Stimulated activated CD8-positive, alpha-beta memory T cell treated with anti-CD3 and anti-CD28 coated beads, Interleukin-7, amount 100 ng/mL, for 1 hour (primary cell): ENCODE measurements at places on chromosomes 5 and 9.

- DNase-seq: no peak
Measured at GRCh38 chr5:160556846-160557245, 135.2 kb downstream of the PTTG1 start.

- no peak for DNase-seq
Measured at GRCh38 chr9:76615177-76615603, 149.0 kb upstream of the PCA3 start.

DNA sequence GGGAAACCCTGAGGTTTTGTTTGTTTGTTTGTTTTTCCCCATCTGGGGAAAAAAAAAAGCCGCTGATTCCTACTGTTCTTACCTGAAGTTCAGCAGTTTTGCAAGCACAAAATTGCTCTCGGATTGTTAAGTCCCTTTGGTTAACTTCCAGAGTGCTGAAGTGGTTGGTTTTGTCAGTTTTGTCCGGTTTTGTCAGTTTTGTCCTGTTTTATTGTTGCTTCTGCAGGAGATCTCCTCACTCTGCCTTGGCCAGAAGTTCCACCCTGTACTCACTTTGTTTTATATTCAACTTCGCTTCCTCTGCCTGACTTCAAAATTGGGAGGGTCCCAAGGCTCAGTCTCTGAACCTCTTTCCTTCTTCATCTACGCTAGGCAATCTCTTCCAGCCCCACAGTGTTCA is 14.4 kb downstream of the ZNF346 start:
- DNase-seq: no peak

GRCh38 chr5:92703976-92704375 is 877.0 kb downstream of the NR2F1-AS1 start:
- no peak for DNase-seq

- DNase-seq: no peak
Measured at GRCh38 chr5:131303537-131303936, 39.7 kb downstream of the CDC42SE2 start.

DNA sequence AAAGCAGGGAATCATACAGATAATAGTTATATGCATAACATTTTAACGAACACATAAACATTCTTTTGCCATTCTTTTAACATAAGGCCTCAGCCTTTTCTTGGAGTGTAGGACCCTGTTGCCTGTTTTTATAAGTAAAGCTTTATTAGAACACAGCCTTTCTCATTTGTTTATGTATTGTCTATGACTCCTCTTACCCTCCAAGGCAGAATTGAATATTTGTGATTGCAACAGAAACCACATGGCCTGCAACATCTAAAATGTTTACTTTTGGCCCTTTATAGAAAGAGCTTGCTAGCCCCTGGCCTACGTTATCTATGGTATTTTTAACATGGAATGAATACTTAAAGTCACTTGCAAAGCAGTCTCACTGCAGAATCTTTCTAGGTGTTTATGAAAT is 2.6 kb downstream of the SLC31A1 start:
- DNase-seq: no peak

DNA sequence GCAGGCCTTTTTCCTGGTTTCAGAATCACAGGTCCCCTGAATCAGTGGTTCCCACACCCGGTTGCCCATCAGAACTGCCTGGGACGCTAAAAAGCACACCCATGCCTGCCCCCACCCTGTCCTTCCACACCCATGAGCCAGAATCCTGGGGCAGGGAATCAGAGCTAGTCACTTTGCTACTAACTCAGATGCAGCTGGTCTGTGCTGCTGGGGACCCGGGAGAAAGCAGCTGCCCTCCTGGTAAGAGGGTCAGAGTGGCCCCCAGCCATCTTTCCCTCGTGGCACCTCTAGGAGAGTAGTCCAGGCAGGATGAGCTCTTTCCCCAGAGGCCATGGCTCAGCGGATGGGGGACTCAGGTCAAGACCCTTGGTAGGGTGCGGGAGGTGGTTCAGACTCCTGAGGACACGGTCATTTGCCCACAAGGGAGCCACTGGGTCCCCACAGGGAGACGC is 11.3 kb upstream of the NUP214 start:
- DNase-seq: no peak

DNA sequence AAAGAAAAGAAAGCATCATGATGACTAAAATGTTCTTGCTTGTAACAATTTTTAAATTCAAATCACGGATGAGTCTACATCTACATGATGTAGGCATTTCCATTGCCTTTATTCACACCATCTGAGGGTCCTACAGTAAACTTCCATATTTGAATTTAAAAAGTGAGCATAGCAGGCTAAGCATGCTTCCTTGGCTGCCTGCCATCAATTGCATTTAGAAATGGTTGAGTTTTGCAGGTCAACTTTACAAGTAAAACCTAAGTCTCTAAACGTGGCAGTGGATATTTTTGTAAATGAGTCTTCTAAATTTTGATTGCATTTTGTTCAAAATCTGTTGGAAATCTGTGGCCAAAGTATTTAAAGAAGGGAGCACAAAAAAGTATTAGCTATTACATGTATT is 136.5 kb upstream of the PTCH1 start:
- DNase-seq: no peak

DNA sequence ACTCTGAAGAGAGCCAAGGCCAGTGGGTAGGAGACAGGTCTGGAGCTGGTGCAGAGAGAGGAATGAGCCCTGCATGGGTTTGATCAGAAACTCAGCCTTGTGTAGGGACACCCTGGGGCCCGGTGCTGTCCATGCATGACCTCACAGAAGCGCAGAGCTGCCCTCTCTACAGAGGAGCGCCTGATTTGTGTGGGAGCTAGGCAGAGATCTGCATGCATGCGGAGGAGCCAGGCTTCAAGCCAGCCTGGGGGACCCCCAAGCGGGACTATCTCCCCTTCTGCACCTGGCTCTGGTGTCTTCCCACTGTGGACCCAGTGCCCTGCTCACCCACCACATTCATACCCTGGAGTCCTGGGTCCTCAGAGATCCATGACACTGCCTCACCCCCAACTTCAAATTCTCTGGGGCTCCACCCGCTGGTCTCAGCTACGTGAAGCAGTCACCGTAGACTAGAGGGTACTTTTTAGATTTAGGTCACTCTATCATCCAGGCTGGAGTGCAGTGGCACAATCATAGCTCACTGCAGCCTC is 2.6 kb upstream of the LCN2 start:
- DNase-seq: no peak

GRCh38 chr5:118208031-118208453 is 780.3 kb downstream of the DTWD2 start:
- no peak for DNase-seq

GRCh38 chr9:107715740-107716139 is 226.2 kb upstream of the KLF4 start:
- DNase-seq: no peak

GRCh38 chr5:177403102-177403791 is 2.8 kb upstream of the PFN3 start:
- DNase-seq: no peak

- DNase-seq: no peak
Measured at GRCh38 chr5:132000241-132000490, 11.3 kb downstream of the ACSL6 start.

GRCh38 chr9:14350754-14351153 is 36.8 kb upstream of the NFIB start:
- no peak for DNase-seq

DNA sequence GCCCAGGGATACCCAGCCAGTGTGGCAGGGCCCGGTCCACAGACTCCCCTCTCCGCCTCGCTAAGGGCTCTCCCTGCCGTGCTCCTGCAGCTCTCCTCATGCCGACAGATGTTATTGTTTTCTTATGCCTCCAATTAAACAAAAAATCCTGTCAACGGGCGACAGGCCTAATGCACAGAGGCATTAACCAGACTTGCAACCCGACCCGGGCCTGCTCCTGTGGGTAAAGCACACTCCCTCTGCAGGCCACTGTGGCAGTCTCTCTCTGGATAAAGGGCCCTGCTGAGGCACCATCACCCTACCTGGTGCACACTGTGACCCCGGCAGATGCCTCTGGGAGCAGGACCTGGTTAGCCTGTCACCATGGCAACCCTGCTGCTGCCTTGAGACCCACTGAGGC is 27.5 kb upstream of the HAND1 start:
- DNase-seq: no peak

- DNase-seq: no peak
Measured at GRCh38 chr5:109705596-109705995, 15.9 kb downstream of the MAN2A1 start.

DNA sequence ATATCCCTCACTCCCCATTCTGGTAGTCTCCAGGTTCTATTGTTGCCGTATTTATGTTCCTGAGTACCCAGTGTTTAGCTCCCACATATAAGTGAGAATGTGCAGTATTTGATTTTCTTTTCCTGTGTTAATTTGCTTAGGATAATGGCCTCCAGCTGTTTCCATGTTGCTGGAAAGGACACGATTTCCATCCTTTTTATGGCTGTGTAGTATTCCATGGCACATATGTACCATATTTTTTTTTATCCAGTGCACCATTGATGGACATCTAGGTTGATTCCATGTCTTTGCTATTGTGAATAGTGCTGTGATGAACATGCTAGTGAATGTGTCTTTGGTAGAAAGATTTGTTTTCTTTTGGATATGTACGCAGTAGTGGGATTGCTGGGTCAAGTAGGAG is 98.2 kb downstream of the NNT start:
- no peak for DNase-seq

GRCh38 chr5:38451074-38451725 is 105.2 kb downstream of the LIFR start:
- no peak for DNase-seq

- peak; percentile 83 for DNase-seq
Measured at GRCh38 chr9:15422372-15423230, at the start of gene SNAPC3. SNAPC3 (plus strand) TSS chr9:15422876; CDS start chr9:15422880, 4 bp downstream.

DNA sequence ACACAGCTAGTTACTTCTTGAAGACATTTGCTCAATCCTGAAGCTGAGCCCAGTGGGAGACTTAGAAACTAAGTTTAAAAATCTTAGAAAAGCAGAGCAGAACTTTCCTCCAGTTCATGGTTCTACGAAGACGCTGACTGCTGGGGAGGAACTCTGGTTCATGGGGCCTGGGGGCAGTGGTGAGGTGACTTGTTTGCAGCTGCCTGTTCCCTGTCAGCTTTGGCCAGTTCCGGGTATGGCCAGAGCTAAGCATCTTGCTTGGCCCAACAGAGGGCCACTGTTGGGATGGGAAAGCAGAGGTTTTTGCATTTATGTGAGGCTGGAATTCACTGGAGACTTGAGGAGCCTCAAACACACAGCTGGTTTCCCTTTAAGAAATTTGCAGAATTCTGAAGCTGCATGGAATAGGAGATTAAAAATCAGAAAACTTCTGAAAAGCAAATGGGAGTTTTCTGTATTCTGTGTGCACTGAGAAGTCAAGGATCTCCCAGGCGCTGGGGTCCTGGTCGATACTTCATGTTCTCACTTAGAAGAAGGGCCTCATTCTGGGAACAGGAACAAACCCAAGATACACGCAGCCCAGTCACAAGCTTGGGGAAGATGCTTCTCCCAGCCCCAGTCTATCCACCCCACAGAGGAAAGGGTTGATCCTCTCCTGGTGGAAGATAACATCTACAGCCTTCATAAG is 10.6 kb upstream of the HMHB1 start:
- DNase-seq: no peak

GRCh38 chr5:33824516-33825195 is 67.1 kb downstream of the ADAMTS12 start:
- no peak for DNase-seq

DNA sequence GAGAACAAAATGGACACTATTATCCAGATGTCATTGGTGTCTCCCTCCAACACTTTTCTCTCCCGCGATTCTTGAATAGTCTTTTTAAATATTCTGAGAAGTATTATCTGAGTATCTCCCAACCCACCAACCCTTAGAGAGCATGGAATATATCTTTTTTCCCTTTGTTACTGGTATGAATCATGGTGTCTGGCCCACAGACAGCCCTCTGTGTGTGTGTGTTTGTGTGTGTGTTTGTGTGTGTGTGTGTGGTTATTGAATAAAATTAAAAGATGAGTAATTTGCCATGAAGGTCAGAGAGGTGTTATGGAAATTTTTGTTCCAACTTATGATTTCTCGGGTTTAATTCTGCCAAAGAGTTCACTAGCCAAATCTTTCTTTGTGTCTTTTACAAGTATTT is 47.7 kb downstream of the CAMK4 start:
- DNase-seq: no peak

GRCh38 chr9:105121861-105122430 is 122.5 kb upstream of the SLC44A1 start:
- no peak for DNase-seq

GRCh38 chr5:91875196-91875779 is 492.2 kb upstream of the ARRDC3 start:
- DNase-seq: no peak

DNA sequence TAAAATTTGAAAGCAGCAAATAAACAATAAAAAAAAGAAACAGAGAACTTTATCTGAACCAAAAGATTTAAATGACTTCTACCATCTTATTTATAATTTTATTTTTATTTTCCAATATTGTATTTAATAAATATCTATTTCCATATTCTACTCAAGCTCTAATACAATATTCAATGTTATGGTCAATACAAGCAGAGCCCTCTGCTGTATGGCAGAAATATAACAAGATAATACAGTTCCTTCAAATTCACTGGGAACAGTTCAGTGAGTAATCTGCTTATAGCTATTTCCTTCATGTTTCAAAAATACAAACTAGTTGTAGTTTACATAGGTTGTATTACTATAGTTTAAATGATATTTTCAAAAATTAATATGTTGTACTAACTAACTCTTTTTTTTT is 332.7 kb downstream of the PRDM9 start:
- no peak for DNase-seq

- DNase-seq: no peak
Measured at GRCh38 chr5:82794876-82795275, 282.3 kb downstream of the TMEM167A start.

DNA sequence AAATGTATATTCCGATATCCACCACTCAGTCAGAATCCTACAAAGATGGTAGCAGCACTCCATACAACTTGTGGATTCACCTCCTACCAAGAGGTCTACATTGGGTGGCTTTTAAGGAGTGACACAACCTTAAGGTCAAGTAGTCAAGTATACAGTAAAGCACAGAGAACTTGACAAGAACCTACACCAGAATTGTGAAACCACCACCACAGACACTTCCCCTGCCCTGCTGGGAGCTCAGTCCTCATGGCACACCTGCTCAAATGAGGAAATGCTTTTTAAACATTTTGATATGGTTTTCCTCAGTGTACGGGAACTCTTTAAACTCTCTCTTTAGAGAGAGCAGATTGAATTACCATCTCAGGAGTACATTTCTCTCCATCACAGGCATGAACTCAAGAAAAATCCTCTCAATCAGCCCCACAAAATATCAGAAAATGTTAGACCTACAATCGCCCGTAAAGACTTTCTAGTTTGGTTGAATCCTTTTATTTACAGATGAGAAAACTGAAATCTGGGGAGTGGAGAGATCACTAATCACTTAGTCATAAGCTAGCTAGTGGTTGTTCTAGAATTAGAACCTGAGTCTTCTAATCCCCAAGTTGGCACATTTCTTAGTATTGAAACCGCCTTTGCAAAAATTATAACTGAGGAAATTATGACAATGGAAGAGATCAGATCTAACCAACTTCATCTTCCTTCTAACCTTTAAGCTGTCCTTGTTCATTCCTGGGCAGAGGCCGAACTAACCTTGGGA is 38.5 kb upstream of the NR4A3 start:
- DNase-seq: no peak

- no peak for DNase-seq
Measured at GRCh38 chr9:130944510-130945058, 5.5 kb upstream of the FIBCD1 start.

- DNase-seq: no peak
Measured at GRCh38 chr5:150138551-150139265, 16.9 kb downstream of the PDGFRB start.
